ENCODE measurements at places on chromosomes 11 and 22. TPM values are rescaled to one million over a fixed set of nuclear protein-coding genes. Genes with fewer than 3 reads are reported as not detected.

Gene BARX2
- total RNA-seq: not detected

Gene INS
- total RNA-seq: not detected

Gene TRIM29
- not detected for total RNA-seq

Gene NOX4
- 0.56 TPM for total RNA-seq

Gene KCNJ11
- total RNA-seq: not detected

Gene MS4A15
- not detected for total RNA-seq

Gene BEST1
- total RNA-seq: 1.2 TPM

Gene TENM4
- 15.6 TPM for total RNA-seq

Gene GRAMD1B
- total RNA-seq: 5.0 TPM

Gene PAX6
- 0.26 TPM for total RNA-seq

Gene OPCML
- total RNA-seq: 0.06 TPM

Gene POTEH
- not detected for total RNA-seq

Gene SHISAL1
- 5.7 TPM for total RNA-seq

Gene TYR
- not detected for total RNA-seq

Gene APOL2
- 57.8 TPM for total RNA-seq

Gene TMEM134
- 21.1 TPM for total RNA-seq

Gene CCDC15
- total RNA-seq: 1.7 TPM

Gene MRTFA
- total RNA-seq: 17.4 TPM

Gene SORL1
- 2.0 TPM for total RNA-seq

Gene DEAF1
- total RNA-seq: 31.7 TPM

Gene SLC22A9
- not detected for total RNA-seq

Gene DDIAS
- total RNA-seq: 1.9 TPM

Gene CECR2
- under 0.01 TPM for total RNA-seq

All from aortic smooth muscle cell (primary cell).